ENCODE measurements at places on chromosomes 4 and X.
A peak's percentile ranks its signal among the peaks of the same experiment; 100 is the strongest.

DNA sequence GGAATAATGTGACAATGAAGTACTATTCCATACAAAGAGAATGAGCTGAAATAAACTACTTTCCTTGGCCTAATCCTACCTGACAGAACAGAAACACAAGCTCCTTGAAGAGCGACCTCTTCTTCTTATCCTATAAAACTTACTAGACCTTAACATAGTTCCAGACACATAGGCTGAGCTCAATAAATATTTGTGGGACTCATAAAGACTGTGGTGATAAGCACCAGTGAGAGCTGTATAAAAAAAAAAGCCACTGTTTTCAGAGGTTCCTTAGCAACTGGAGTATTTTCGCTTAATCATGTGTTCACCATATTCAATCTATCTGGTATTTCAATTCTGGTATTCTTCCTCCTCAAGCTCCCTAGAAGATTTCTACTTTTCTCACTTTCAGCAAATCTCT is 1129.6 kb downstream of the STPG2 start:
- H3K27ac ChIP-seq = no peak overlapping the region
- DNase-seq = no peak
- no peaks in the 10 kb centered on the region for H3K36me3 ChIP-seq
- H3K4me1 ChIP-seq = no peaks in the 10 kb centered on the region

DNA sequence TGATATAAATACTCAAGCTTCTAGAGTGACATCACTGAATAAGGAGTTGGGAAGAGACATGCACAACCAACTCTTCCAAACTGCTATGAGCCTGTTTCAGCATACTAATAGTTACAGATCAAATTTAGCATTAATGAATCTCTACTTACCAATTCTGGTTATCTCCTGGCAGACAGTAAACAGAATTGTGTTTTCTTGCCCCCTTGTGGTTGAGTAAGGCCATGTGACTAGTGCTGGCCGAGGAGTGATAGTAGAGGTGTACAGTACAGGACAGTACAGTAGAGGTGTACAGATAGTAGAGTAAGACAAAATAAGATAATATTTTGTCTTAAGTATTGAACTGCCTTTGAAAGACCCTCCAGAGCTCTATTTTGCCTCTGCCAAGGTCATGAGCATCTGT is 681.4 kb downstream of the GABRG1 start:
- no peak overlapping the region for H3K4me3 ChIP-seq
- H3K27me3 ChIP-seq = no peaks in the 10 kb centered on the region
- DNase-seq = no peak

DNA sequence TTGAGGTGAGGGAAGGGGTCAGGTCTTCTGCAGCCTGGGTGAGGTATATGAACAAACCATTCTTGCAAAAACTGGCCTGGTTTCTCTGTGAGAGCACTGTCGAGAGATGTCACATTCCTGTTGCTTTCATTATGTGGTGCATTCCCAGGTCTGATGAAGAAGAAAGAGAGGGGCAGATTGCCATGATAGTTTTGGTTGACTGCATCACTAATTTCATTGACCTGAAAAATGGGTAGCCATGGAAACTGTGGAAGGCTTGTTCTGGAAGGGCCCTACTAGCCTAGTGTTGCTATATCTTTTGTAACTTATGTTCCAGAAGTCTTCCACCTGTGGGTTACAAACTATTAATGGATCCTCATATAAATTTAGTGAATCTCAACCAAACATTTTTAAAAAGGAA is 32.9 kb upstream of the CYBB start:
- H3K36me3 ChIP-seq = no peaks in the 10 kb centered on the region
- H3K27ac ChIP-seq = no peak overlapping the region
- H3K4me3 ChIP-seq = no peak overlapping the region
- no peak for DNase-seq
- H3K4me1 ChIP-seq = peaks cover 12% of the 10 kb centered on the region
- H3K27me3 ChIP-seq = no peaks in the 10 kb centered on the region

DNA sequence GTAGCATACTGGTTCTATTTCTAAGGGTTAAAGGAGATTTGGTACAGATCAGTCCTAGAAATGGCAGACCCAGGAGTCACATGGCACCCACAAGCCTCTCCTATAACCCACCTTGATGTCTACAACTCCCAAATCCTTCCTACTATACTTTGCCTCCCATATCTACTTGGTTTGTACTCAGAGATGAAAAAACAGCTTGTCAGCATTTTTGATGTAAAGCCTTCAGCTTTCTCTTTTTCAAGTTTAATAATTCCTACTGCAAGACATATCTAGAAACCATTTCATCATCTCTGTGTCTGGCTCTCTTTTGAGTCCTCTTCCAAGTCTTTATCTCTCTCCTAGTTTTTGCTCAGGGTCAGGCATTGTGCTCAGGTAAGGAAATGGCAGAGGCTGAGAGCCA is 82.9 kb downstream of the NYX start:
- H3K4me3 ChIP-seq = no peak overlapping the region
- peaks cover 28% of the 10 kb centered on the region for H3K36me3 ChIP-seq
- no peak for DNase-seq

DNA sequence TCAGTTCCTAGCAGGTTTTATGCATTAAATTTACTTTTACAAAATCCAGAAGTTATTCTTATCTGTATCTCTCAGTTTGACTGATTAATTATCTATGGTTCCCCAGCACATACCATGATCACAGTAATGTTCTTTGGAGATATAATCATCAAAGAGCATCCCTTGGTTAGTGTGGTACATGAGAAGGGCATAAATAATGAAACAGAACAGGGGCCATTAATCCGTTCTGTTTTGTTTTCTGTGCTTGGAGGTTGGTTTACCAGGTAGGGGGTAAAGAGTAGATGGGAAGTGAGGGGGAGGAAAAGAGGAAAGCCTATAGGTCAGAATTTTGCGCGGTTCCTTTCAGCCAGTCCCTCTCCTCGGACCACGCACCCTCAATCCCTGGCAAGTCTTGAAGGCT is 718.7 kb upstream of the TENM3 start:
- H3K4me1 ChIP-seq = no peaks in the 10 kb centered on the region
- no peak overlapping the region for H3K27ac ChIP-seq
- no peak overlapping the region for H3K4me3 ChIP-seq
- no peaks in the 10 kb centered on the region for H3K36me3 ChIP-seq
- no peaks in the 10 kb centered on the region for H3K27me3 ChIP-seq

- H3K27me3 ChIP-seq = no peaks in the 10 kb centered on the region
- H3K4me3 ChIP-seq = no peak overlapping the region
- H3K27ac ChIP-seq = no peak overlapping the region
- H3K4me1 ChIP-seq = no peaks in the 10 kb centered on the region
- no peak for DNase-seq
Observed at GRCh38 chr4:55181010-55182005, 55.9 kb upstream of the KDR start.

DNA sequence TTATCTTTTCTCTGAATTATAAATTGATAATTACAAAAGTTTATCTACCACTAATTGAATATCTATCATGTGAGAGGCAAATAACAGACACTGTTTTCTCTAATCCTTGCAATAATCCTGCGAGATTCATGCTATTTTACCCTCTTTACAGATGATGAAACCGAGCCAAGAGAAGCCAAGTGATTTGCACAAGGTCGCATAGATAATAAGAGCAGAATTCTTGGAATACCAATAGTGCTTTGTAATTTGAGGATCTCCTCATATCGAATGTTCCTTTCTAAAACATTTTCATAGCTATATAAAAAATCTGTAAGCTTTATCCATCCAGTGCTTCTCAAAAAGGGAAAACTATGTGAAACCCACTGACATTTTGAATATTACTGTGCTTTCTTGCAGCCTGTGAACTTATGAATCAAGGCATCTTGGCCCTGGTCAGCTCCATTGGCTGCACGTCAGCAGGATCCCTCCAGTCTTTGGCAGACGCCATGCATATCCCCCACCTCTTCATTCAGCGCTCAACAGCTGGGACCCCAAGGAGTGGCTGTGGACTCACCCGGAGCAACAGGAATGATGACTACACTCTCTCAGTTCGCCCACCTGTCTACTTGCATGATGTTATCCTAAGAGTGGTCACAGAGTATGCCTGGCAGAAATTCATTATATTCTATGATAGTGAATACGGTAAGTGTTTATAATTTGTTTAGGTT is 743.8 kb upstream of the ATOH1 start:
- no peaks in the 10 kb centered on the region for H3K4me1 ChIP-seq
- no peak overlapping the region for H3K27ac ChIP-seq
- DNase-seq = no peak
- H3K4me3 ChIP-seq = no peak overlapping the region

GRCh38 chr4:138174981-138175794 is 67.0 kb downstream of the SLC7A11 start:
- no peak for DNase-seq
- H3K4me1 ChIP-seq = no peaks in the 10 kb centered on the region
- H3K27me3 ChIP-seq = no peaks in the 10 kb centered on the region
- H3K27ac ChIP-seq = no peak overlapping the region
- no peaks in the 10 kb centered on the region for H3K36me3 ChIP-seq
- H3K4me3 ChIP-seq = no peak overlapping the region

DNA sequence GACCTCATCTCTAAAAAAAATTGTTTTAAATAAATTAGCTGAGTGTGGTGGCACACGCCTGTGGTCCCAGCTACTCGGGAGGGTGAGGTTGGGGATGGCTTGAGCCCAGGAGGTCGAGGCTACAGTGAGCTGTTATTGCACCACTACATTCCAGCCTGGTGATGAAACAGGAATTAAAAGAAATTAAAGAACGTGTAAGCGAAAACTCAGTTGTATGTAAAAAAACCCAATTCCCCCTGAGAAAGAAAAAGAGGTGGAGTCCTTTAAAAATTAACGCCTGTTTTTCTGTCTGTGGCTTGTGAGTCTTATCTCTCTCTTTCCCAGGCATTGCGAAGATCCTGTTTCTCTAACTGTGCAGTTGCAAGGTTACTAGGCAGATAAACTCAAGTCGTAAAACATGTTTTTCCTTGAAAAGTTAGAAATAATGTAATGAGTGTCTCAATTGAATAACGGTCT is 22.1 kb downstream of the EPGN start:
- no peak overlapping the region for H3K4me3 ChIP-seq
- no peaks in the 10 kb centered on the region for H3K36me3 ChIP-seq
- no peaks in the 10 kb centered on the region for H3K4me1 ChIP-seq

GRCh38 chr4:146134761-146135445 is 40.6 kb upstream of the LSM6 start:
- no peak overlapping the region for H3K4me3 ChIP-seq
- H3K27ac ChIP-seq = no peak overlapping the region
- DNase-seq = no peak

GRCh38 chr4:154427149-154427548 is 64.5 kb downstream of the DCHS2 start:
- H3K4me1 ChIP-seq = no peaks in the 10 kb centered on the region
- DNase-seq = no peak
- H3K4me3 ChIP-seq = no peak overlapping the region

DNA sequence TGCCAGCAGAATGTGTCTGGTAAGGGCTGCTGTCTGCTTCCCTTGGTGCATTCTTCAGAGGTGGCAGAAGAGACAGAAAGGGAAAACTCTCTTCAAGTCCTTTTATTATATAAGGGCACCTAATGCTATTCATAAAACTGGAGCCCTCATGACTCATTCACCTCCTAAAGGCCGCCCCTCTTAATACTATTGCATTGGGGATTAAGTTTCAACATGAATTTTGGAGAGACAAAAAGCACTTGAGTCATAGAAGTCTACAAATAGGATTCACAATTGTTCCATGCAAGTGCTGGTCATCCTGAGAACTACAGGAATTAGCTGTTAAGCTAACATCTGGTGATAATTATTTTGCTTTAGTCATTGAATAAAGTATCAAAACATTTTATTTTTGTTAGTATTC is 349.5 kb downstream of the HS3ST1 start:
- H3K27me3 ChIP-seq = no peaks in the 10 kb centered on the region
- no peaks in the 10 kb centered on the region for H3K36me3 ChIP-seq

- H3K4me3 ChIP-seq = no peak overlapping the region
- no peaks in the 10 kb centered on the region for H3K36me3 ChIP-seq
- no peak for DNase-seq
- H3K27me3 ChIP-seq = no peaks in the 10 kb centered on the region
Observed at GRCh38 chrX:104539081-104539480, 26.9 kb upstream of the IL1RAPL2 start.

DNA sequence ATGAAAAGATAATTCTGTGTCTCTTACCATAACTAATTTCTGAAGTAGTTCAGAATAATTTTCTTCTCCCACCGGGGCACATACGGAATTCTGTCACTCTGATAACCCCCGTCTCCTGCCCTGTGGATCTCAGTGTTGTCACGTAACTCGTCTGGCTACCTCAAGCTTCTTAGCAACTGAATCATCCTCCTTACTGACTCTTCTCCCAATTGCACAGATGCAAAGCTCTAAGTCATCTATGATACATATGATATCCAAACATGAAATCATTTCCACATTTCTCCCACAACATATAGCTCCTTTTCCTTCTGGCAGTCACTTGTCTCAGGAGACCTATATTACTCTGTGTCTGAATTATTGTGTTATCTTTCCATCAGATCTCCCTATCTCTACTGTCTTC is 1043.1 kb upstream of the TENM3 start:
- H3K27me3 ChIP-seq = no peaks in the 10 kb centered on the region
- no peak overlapping the region for H3K27ac ChIP-seq
- H3K36me3 ChIP-seq = no peaks in the 10 kb centered on the region
- no peak overlapping the region for H3K4me3 ChIP-seq
- DNase-seq = no peak

DNA sequence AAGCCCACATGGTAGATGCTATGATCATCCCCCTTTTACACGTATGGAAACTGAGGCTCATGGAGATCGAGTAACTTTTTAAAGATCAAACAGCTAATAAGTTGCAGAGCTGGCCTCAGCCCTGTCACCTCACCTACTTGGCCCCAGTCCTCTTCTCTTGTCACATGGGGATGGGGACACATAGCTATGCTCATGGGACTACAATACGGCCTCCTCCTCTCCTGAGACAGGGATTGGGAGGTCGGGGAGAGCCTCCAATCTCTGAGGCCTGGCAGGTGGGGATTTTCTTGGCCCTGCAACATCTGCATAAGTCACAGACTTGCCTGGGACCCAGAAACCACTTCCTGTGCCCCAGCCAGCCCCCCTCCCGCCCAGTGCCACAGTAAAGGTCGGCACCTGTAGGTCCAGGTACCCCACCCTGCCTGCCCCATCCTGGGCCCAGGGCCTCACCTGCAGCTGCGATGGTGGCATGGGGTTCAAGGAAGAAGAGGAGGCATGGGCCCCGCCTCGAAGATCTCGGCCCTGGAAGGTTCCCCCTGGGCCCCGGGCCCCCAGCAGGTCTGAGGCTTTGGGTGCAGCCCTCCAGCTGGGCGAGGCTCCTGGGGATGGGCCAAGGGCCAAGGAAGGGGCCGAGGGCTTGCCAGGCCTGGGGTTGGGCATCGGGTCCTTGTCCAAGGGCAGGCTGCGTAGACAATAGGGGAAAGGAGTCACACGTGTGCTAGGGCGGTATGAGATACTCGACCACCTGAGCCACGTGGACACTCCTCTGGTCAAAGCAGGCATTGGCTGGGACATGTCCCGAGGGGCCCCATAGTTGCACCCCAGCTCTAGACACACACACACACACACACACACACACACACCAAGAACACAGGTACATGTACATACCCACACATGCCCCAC is 6.4 kb downstream of the FOXP3 start:
- H3K4me3 ChIP-seq = no peak overlapping the region
- no peaks in the 10 kb centered on the region for H3K36me3 ChIP-seq
- peak; percentile 53 for DNase-seq
- H3K27me3 ChIP-seq = no peaks in the 10 kb centered on the region
- peaks cover 43% of the 10 kb centered on the region for H3K4me1 ChIP-seq
